ENCODE measurements at places on chromosomes 7 and 10.

- no peak for DNase-seq
These were observed 68.8 kb downstream of the OAT start for GRCh38 chr10:124349996-124350280.

DNA sequence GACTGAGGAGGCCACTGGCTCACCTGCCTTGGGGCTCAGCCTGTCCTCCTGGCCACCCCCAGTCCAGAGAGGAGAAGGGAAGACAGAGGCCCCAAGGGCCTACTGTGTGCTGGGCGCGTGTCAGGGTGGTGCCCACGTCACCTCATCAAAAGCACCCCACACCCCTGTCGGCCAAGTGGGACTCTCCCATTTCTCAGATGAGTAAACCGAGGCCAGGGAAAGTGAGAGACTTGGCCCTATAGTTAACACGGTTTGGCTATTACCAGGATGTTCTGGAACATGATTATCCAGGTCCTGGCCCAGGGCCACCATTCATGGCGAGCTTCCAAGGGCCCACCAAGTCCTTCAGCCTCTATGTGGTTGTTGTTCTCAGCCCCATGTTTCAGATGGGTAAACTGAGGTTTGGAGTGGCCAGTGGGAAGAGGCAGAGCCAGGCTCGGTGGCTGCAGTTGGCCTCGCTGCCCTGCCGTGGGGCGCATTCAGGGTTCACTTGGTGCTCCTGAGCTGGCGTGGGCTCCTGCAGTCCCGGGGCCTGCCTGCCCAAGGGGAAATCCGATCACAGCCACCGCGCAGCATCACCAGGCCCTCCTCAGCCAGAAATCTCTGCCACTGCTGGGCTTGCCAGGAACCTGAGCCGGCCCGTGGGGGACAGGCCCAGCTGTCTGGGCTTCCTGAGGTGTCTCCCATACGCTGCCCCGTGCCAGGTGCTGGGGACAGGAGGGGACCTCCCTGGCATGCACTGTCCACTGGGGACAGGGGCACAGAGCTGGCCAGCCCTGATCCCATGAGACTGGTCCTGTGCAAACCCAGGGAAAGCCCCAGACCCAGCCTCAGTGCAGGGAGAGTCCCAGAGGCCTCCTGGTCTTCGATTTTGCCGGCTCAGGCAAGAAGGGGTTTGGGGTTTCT, 117.7 kb upstream of the TNRC18 start:
- no peak for DNase-seq

DNA sequence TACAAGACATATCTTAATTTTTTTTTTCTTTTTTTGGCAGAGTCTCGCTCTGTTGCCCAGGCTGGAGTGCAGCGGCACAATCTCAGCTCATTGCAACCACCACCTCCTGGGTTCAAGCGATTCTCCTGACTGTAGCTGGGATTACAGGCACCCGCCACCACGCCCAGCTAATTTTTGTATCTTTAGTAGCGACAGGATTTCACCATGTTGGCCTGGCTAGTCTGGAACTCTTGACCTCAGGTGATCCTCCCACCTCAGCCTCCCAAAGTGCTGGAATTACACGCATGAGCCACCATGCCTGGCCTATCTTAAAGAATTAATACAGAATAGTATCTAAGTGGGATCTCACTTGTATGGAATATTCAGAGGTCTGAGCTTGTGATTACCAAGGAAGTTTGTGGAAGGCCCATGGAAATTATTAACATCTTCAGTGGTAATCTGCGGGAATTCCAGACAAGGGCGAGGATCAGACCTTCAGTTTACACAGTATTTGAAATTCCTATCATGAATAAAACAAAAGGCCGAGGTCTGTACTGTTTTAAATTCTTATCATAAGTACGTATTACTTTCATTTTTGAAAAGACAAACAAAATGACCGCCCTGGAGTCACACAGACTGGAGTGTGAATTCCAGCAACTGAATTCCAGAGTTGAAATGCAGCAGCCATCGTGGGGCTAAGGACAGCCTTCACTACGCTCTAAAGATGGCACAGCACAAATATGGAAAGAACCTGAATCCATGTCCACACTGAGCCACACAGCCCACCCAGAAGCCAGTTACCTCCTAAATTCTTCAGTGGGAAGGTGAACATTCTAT, 16.7 kb downstream of the GPRIN2 start:
- no peak for DNase-seq

DNA sequence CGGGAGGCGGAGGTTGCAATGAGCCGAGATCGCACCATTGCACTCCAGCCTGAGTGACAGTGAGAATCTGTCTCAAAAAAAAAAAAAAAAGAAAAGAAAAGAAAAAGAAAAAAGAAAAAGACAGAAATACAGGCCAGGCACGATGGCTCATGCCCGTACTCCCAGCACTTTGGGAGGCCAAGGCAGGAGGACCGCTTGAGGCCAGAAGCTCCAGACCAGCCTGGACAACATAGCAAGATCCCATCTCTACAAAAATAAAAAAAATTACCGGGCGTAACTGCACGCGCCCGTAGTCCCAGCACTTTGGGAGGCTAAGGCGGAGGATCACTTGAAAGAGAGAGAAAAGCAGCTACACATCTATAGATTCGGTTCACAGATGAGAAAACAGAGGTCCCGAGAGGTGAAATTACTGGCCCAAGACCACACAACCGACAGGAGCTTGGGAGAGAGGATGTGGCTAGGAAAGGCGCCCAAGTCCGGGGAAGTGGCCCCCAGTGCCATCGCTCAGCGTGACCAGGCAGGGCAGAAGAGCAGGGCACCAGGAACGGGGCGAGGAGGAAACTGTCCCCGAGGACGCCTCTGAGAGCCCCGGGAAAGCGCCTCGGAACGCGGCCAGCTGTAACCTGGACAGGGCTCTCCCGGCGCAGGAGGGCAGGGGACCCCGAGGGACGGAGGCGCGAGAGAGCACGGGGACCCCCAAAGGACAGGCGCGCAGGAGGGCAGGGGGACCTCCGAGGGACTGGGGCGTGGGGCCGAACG, 612 bp downstream of the SNX8 start:
- no peak for DNase-seq

GRCh38 chr7:98294326-98294725, 12.8 kb downstream of the BRI3 start:
- DNase-seq: no peak

GRCh38 chr7:1419688-1420087, 39.6 kb downstream of the MICALL2 start:
- DNase-seq: no peak

DNA sequence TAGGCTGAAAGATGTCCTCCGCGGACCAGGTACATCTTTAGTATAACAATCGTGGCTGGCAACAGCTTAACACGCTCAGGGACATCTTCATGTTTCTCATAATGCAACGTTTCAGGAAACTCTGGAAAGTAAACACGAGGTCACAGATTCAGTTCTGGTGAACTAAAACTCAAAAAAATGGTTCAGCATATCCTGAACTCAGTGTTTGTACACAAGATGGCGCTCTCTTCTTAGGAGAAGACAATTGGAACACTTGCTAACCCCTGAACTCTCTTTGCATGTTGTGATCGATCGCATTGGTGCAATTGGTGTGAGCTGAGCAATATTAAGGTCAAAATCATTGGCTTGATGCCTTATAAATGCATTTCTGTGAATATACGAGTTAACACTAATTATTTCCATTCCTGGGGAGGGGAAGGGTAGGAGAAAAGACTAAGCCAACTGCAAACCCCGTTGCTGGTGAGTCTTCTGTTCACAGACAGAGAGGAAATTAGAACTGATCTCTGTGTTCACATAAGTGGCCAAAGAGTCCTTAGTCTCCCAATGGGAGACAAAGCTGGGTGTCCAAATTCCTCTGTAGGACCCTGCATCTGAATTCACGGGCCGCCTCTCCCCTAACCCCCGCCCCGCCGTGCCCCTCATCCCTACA, 52.6 kb upstream of the FAM180A start:
- peak; percentile 58 for DNase-seq

- no peak for DNase-seq
These were observed 120.3 kb downstream of the NRP1 start for GRCh38 chr10:33214174-33214573.

DNA sequence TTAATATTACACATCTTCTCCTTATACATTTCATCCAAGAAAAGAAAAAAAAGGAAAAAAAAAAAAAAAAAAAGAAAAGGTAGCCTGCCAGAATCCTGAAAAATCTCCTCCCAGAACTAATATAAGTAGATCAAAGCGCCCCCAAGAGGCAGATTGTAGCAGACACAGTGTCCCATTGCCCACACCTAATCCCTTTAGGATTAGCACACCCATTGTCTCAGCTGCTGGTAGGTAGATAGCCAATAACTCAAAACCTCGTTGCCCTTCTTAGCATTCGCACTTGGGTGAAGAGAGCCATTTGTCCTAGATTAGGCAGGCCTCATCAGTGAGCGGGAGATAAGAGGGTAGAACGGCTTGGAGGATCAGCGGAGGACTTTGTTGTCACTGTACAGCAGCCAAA, 100.2 kb upstream of the SORCS1 start:
- no peak for DNase-seq
